ENCODE measurements at places on chromosomes 7 and 10.

DNA sequence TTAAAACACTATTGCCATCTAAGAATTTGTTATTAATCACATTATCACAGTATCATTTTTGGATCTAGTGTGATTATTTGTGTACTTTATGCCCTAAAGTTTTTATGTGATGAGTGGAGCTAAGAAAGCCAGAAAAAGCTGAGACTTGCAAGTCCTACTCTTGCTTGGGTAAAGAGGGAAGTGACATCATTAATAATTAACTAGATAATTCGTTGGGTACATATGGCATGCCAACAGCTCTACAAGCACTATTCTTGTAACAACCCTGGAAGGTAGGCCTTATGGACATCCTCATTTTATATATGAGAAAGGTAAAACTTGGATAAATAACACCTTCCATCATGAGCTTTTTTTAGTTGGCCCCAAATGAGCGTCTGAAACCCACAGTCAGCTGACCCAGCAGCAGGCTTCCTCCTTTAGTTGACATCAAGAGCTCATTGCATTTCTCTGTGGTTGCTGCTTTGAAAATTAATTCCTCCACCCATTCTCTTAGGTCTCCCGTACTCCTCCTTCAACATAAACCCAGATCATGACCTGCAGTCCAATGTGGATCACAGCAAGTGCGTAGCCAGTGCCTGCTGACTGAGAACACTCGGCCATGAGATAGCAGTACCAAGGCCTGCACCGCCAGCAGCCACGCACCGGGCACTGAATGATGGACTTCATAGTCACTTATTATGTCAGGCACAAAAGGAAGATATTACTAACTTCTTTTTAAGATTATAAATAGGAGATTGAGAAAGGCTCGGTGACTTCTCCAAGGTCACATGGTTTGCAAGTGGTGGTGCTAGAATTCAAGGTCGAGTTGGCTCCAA, 292.0 kb upstream of the AOAH start:
- no peak for DNase-seq

DNA sequence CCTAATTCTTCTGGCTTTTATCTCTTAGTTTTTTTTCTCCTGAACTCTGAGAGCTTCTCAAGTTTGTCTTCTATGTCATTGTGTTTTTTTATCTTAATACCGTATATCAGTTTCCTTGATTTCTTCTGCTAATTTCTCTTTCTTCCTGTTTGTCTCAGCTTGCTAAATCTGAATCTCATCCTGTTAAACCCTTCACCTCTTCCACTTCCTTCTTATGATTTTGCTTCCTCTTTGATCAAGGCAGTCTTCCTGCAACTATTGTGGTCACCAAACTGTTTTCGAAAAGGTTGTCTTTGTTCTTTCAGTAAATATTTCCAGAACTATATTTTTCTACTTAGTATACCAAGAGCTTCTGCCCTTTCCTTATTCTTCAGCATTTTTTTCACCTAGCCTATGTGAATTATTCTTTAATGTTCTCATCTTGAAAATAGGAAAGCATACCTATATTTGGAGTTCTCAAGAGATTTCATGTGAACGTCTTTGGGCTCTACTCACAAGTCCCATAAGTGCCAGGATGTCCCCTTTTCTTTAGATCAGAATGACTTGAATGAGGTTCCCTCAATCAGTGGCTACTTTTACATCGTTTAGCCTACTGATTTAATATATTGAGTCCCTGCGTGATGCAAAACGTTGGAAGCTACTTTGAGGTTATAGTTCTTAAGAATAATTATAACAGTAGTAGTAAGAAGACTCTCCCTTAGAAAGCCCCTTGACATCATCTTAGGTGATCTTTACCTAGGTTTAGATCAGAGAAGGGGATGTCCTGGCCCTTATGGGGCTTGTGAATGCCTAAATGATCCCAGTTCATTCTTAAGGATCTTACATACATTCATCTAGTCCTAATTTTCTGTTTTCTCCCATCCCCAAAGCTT, 415.4 kb upstream of the AUTS2 start:
- no peak for DNase-seq

- DNase-seq: no peak
Measured at GRCh38 chr7:141189231-141189630, 115.4 kb downstream of the TMEM178B start.

- no peak for DNase-seq
Measured at GRCh38 chr10:126734967-126735366, 64.5 kb upstream of the C10orf90 start.

GRCh38 chr7:124662937-124663336, 102.7 kb downstream of the GPR37 start:
- no peak for DNase-seq

- DNase-seq: no peak
Measured at GRCh38 chr7:112665709-112666108, 124.5 kb downstream of the TMEM168 start.

GRCh38 chr7:129698516-129699418, 87.2 kb downstream of the NRF1 start:
- no peak for DNase-seq

- DNase-seq: no peak
Measured at GRCh38 chr10:3411044-3411443, 238.5 kb upstream of the PITRM1 start.

GRCh38 chr7:73354821-73355220, 26.9 kb downstream of the FKBP6 start:
- DNase-seq: no peak

DNA sequence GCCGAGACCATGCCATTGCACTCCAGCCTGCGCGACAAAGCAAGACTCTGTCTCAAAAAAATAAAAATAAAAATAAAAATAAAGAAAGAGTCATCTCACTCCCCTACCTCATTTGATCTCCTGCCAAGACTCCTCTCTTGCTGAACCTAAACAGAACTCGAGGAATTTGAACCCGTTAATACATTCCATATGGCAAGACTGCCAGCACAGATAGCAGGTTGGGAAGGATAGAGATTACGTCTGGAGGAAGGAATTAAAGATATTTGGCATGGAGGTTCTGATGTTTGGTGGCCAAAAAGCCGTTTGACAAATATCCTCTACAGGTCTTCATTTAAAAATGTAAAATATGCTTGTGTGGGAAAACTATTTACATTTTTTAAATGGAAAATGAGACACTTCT, 549.6 kb downstream of the HTR7 start:
- no peak for DNase-seq

- DNase-seq: no peak
Measured at GRCh38 chr10:21265622-21266021, 259.9 kb downstream of the SKIDA1 start.

DNA sequence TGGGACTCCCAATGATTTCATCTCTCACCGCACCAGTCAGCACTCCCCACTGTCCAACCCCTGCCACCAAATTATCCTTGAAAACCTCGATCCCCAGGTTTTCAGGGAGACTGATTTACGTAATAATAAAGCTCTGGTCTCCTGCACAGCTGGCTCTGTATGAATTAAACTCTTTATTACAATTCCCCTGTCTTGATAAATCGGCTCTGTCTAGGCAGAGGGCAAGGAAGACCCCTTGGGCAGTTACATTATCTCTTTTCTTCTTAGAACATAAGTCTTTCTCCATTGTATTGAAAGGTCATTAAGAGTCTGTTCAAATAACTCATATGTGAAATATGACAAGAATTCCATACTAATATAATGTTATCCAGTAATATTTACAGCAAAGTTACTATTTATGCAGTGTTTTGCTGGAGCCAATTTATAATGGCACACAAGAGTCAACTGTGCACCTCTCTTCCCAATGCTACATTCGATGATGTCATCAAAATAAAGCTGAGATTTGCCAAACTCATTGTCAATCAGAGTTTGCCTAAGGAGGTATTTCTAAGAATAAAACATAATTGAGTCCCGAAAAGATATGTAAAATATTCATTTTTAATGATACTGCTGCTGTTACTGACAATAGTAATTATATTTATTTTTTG, 1297.2 kb upstream of the LRRTM3 start:
- DNase-seq: no peak

DNA sequence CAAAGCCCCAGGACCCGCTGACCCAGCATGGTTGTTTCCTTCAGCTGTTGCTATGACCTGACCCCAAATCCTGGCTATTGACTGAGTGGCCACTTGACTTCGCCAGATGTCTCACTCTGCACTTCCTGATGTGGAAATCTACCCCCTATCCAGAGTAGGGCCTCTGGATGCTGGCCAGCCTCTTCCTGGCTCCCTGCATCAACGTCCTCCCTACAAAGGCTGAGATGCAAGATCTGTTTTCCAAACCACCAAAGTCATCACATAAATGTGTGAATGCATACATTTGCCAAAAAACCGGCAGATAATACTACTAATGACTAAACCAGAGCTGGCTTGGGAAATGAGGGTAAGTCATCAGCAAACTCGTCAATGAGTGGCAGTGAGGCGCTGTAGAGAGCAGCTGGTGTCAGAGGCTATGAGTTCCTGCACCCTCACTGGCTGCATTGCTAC, 70.4 kb downstream of the PYROXD2 start:
- no peak for DNase-seq

GRCh38 chr10:122054048-122055025, 65.4 kb downstream of the TACC2 start:
- no peak for DNase-seq
